ENCODE measurements at places on chromosomes 11 and 22. TPM values are rescaled to one million over a fixed set of nuclear protein-coding genes. Genes with fewer than 3 reads are reported as not detected.

The CXCR5 gene
- total RNA-seq: not detected

The LINC01488 gene
- not detected for total RNA-seq

The KRTAP5-9 gene
- not detected for total RNA-seq

The MDK gene
- total RNA-seq: 21.2 TPM

The TMEM121B gene
- under 0.01 TPM for total RNA-seq

The ARHGAP42 gene
- total RNA-seq: 28.2 TPM

The SPDYC gene
- not detected for total RNA-seq

The MS4A6E gene
- not detected for total RNA-seq

All from bladder microvascular endothelial cell (primary cell).